ENCODE measurements at places on chromosomes 5 and 9.

- H3K4me3 ChIP-seq: no peak within 1 kb of the TSS
- peaks cover 6% of the 10 kb centered on the region for H3K4me1 ChIP-seq
- H3K27ac ChIP-seq: no peak within 1 kb of the TSS
- no peaks in the 10 kb centered on the region for H3K36me3 ChIP-seq
Observed at GRCh38 chr9:137441289-137441934, at the start of gene ENTPD8. TSS of gene ENTPD8 (minus strand) at chr9:137441357. CDS start at chr9:137438285, 3,072 bp downstream.

DNA sequence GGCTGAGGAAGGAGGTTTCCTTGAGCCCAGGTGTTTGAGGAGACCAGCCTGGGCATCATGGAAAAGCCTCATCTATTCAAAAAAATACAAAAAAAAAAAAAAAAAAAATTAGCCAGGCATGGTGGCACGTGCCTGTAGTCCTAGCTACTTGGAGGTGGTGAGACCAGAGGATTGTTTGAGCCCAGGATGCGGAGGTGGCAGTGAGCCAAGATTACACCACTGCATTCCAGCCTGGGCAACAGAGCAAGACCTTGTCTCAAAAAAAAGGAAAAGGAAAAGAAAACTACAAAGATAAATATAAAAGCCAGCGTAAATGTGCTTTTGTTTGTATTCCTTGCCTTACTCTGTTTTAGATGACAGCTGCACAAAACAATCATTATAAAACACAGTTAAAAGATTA, 2249.2 kb upstream of the C9orf72 start:
- no peaks in the 10 kb centered on the region for H3K27me3 ChIP-seq
- DNase-seq: no peak
- H3K27ac ChIP-seq: no peak overlapping the region
- H3K4me3 ChIP-seq: no peak overlapping the region
- no peaks in the 10 kb centered on the region for H3K36me3 ChIP-seq

DNA sequence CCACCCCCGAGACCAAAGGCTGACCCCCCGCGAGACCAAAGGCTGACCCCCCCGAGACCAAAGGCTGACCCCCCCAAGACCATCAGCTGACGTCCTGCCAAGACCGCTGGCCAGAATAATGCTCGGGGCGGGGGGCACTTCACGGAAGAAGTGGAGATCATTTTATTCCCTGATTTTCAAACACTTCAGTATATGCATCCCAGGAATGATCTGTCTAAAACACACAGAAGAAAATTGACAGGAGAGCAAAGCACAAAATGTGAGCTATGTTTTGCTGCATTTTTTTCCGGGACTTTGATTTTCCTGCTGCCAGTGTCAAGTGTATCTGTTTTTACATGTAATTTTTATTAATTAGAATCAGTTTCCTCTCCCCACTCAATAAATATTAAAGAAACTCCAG, 67.1 kb downstream of the ADAMTS2 start:
- no peaks in the 10 kb centered on the region for H3K36me3 ChIP-seq
- no peak overlapping the region for H3K27ac ChIP-seq
- no peaks in the 10 kb centered on the region for H3K4me1 ChIP-seq

DNA sequence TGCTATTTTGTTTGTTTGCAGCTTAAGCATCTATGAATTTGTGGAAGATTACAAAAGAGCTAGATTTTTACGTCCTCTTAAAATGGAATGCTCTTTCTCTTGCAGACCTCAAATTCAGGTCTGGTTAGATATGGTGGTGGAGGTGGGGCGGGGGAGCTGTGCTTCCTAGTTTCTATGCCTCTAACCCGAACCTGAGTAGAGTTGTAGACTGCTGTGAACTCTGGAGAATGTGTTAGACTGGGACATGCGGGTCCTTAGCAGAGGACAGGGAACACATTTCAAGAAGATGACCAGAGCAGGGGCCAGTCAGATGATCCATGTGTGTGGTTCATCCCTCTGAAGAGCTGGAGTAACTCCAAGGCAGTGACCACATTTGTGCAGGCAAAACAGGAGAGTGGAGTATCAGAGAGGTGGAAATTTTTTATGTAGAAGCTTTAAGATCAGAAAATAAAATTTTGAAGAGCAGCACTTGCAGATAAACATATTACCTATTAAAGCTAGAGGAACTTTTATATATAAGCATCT, 154.9 kb downstream of the FAM174A start:
- no peak overlapping the region for H3K4me3 ChIP-seq
- H3K36me3 ChIP-seq: no peaks in the 10 kb centered on the region
- H3K4me1 ChIP-seq: no peaks in the 10 kb centered on the region
- DNase-seq: no peak
- no peak overlapping the region for H3K27ac ChIP-seq
- no peaks in the 10 kb centered on the region for H3K27me3 ChIP-seq

DNA sequence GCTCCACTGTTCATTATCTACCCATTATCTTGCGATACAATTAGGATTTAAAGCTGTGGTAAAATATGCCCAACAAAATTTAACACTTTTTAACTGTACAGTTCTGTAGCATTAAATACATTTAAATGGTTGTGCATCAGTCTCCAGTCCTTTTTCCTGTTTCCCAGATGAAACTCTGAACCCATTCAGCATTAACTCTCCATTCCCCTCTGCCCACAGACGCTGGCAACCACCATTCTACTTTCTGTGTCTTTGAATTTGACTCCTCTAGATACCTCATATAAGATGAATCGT, 2.9 kb upstream of the TRIM7 start:
- H3K4me3 ChIP-seq: no peak overlapping the region
- peaks cover 22% of the 10 kb centered on the region for H3K4me1 ChIP-seq
- peak overlapping the region; percentile 88 for H3K27ac ChIP-seq
- no peak for DNase-seq
- no peaks in the 10 kb centered on the region for H3K27me3 ChIP-seq

GRCh38 chr5:2802693-2803365, 51.4 kb upstream of the IRX2 start:
- no peak overlapping the region for H3K27ac ChIP-seq
- no peaks in the 10 kb centered on the region for H3K27me3 ChIP-seq
- no peaks in the 10 kb centered on the region for H3K36me3 ChIP-seq
- H3K4me1 ChIP-seq: no peaks in the 10 kb centered on the region
- no peak overlapping the region for H3K4me3 ChIP-seq

- peaks cover 40% of the 10 kb centered on the region for H3K4me1 ChIP-seq
- no peaks in the 10 kb centered on the region for H3K36me3 ChIP-seq
- no peaks in the 10 kb centered on the region for H3K27me3 ChIP-seq
- H3K27ac ChIP-seq: peak overlapping the region; percentile 90
Observed at GRCh38 chr5:72817671-72818266, 1.3 kb downstream of the TNPO1 start.

GRCh38 chr5:179867476-179867875, 8.9 kb upstream of the MRNIP start:
- no peak overlapping the region for H3K27ac ChIP-seq
- H3K27me3 ChIP-seq: no peaks in the 10 kb centered on the region
- H3K36me3 ChIP-seq: no peaks in the 10 kb centered on the region
- no peak for DNase-seq
- no peak overlapping the region for H3K4me3 ChIP-seq

DNA sequence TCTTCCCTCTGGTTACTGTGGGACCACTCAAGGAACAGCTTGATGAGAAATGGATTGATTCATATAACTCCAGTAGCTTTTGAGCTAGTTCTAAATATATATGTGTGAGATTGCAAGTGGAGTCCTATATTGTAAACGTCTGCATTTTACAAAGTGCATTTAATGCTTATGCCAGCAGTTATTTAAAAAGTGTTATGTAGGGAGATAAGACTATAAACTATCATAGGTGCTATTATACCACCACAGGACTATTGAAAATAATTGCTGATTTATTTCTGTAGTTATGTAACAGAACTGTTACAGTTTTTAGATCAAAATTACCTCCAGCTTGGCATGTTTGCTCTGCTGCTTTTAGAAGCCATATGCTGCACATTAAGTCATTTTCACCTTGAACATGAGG, 36.2 kb downstream of the PTCD2 start:
- H3K4me1 ChIP-seq: no peaks in the 10 kb centered on the region
- H3K27me3 ChIP-seq: no peaks in the 10 kb centered on the region
- peaks cover 18% of the 10 kb centered on the region for H3K36me3 ChIP-seq

- H3K36me3 ChIP-seq: no peaks in the 10 kb centered on the region
- H3K4me1 ChIP-seq: no peaks in the 10 kb centered on the region
- H3K27ac ChIP-seq: no peak overlapping the region
- no peak for DNase-seq
- H3K27me3 ChIP-seq: no peaks in the 10 kb centered on the region
Observed at GRCh38 chr5:34058532-34058931, 15.5 kb upstream of the C1QTNF3 start.

- no peak overlapping the region for H3K4me3 ChIP-seq
- peak; percentile 61 for DNase-seq
- no peaks in the 10 kb centered on the region for H3K27me3 ChIP-seq
- no peaks in the 10 kb centered on the region for H3K36me3 ChIP-seq
- no peaks in the 10 kb centered on the region for H3K4me1 ChIP-seq
Observed at GRCh38 chr9:137694962-137695875, 76.4 kb downstream of the EHMT1 start.

DNA sequence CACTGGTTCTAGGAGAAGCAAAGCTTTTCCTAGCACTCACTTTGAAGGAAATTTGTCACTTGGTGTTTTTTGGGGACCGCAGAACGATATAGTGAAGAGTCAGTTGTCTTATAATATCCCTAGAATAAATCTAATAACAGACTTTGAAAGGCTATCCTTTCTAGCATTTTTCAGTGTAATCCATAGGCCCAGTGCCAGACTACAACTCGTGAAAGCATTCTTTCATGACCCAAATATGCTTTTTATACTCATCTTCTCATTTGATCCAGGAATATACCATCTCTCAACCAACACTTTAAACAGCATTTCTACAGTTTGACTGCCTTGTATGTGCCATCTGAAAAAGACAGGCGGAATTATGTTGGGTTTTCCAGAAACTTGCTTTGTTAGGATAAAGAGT, 104.0 kb downstream of the ERCC6L2 start:
- H3K27me3 ChIP-seq: no peaks in the 10 kb centered on the region
- H3K4me1 ChIP-seq: peaks cover 6% of the 10 kb centered on the region
- DNase-seq: no peak
- no peaks in the 10 kb centered on the region for H3K36me3 ChIP-seq
- no peak overlapping the region for H3K4me3 ChIP-seq
- no peak overlapping the region for H3K27ac ChIP-seq

- H3K4me3 ChIP-seq: no peak overlapping the region
- DNase-seq: no peak
- no peaks in the 10 kb centered on the region for H3K4me1 ChIP-seq
- H3K27ac ChIP-seq: no peak overlapping the region
- H3K36me3 ChIP-seq: no peaks in the 10 kb centered on the region
- no peaks in the 10 kb centered on the region for H3K27me3 ChIP-seq
Observed at GRCh38 chr5:166942948-166943347, 1348.5 kb upstream of the WWC1 start.

DNA sequence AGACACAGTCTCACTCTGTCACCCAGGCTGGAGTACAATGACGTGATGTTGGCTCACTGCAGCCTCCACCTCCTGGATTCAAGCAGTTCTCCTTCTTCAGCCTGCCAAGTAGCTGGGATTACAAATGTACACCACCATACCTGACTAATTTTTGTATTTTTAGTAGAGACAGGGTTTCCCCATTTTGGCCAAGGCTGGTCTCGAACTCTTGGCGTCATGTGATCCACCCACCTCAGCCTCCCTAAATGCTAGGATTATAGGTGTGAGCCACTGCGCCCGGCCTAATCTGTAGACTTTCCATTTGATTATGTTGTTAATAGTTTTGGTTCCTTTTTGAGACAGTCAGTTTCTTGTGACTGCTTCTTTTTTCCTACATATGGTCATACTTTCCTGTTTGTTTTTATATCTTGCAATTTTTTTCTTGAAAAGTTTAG, 31.0 kb downstream of the MTREX start:
- no peaks in the 10 kb centered on the region for H3K36me3 ChIP-seq
- H3K4me3 ChIP-seq: no peak overlapping the region
- no peak for DNase-seq

DNA sequence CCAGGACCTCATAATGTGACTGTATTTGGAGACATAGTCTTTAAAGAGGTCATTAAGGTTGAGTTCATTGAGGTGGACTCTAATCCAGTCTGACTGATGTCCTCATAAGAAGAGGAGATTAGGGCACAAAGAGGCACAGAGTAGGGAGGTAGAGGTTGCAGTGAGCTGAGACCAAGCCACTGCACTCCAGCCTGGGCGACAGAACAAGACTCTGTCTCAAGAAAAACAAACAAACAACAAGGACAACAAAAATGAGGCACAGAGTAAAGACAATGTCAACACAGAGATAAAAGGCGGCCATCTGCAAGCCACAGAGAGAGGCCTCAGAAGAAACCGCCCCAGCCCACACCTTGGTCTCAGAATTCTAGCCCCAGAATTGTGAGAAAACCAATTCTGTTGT, 17.0 kb upstream of the TDRD7 start:
- no peaks in the 10 kb centered on the region for H3K4me1 ChIP-seq
- H3K27ac ChIP-seq: no peak overlapping the region
- H3K4me3 ChIP-seq: no peak overlapping the region
- H3K36me3 ChIP-seq: no peaks in the 10 kb centered on the region
- no peaks in the 10 kb centered on the region for H3K27me3 ChIP-seq

- DNase-seq: peak; percentile 68
- H3K4me1 ChIP-seq: no peaks in the 10 kb centered on the region
- no peak overlapping the region for H3K4me3 ChIP-seq
- no peaks in the 10 kb centered on the region for H3K27me3 ChIP-seq
Observed at GRCh38 chr9:94920420-94921091, 194.1 kb downstream of the AOPEP start.

GRCh38 chr9:95373069-95373681, 55.7 kb upstream of the FANCC start:
- no peak overlapping the region for H3K27ac ChIP-seq
- no peak for DNase-seq
- no peaks in the 10 kb centered on the region for H3K27me3 ChIP-seq
- H3K4me3 ChIP-seq: no peak overlapping the region
- no peaks in the 10 kb centered on the region for H3K4me1 ChIP-seq

GRCh38 chr5:135184646-135185045, 150.6 kb upstream of the PITX1 start:
- DNase-seq: no peak
- peaks cover under 1% of the 10 kb centered on the region for H3K27me3 ChIP-seq
- H3K4me1 ChIP-seq: no peaks in the 10 kb centered on the region
- no peaks in the 10 kb centered on the region for H3K36me3 ChIP-seq

GRCh38 chr9:114785866-114786650, 19.8 kb downstream of the TNFSF15 start:
- H3K27me3 ChIP-seq: no peaks in the 10 kb centered on the region
- H3K36me3 ChIP-seq: no peaks in the 10 kb centered on the region
- no peaks in the 10 kb centered on the region for H3K4me1 ChIP-seq
- no peak for DNase-seq
- no peak overlapping the region for H3K4me3 ChIP-seq

GRCh38 chr5:71679714-71680113, 39.4 kb upstream of the CARTPT start:
- no peak for DNase-seq
- H3K27ac ChIP-seq: no peak overlapping the region
- H3K4me3 ChIP-seq: no peak overlapping the region
- no peaks in the 10 kb centered on the region for H3K27me3 ChIP-seq
- no peaks in the 10 kb centered on the region for H3K4me1 ChIP-seq
- H3K36me3 ChIP-seq: no peaks in the 10 kb centered on the region
